ENCODE measurements at places on chromosomes 16 and 17. TPM values are rescaled to one million over a fixed set of nuclear protein-coding genes. Genes with fewer than 3 reads are reported as not detected.
A peak's percentile ranks its signal among the peaks of the same experiment; 100 is the strongest.

The CHRNE gene
- total RNA-seq: 4.9 TPM

The SRCIN1 gene
- total RNA-seq: 2.7 TPM

The TNP2 gene
- not detected for total RNA-seq

The KCNJ18 gene
- total RNA-seq: not detected

The HBA1 gene
- 159 TPM for total RNA-seq

The RNF135 gene
- total RNA-seq: 38.5 TPM

The PRRT2 gene
- 0.94 TPM for total RNA-seq

The PRAC1 gene
- total RNA-seq: not detected

The MT1F gene
- 14.8 TPM for total RNA-seq

The MSLN gene
- 55.5 TPM for total RNA-seq

DNA sequence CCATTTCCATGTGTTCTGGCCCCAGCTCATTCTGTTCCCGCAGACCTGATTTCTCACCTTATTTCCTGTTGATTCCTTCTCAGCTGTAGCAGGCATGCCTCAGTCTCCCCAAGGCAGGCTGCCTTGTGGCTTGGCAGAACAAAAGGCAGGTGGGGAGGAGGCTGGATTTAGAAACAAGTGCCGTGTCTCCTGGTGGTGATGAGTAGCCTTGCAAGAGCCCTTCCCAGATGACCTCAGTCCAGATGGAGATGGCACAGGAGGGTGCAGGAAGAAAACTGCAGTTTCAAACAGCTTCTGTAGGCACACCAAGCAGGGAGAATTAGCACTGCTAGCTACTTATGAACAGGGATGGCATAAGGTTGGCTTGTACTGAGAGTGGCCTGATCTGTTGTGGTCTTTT, 64.6 kb downstream of the ARHGAP44 start:
- DNase-seq: no peak
- H3K27ac ChIP-seq: no peak overlapping the region
- no peaks in the 10 kb centered on the region for H3K36me3 ChIP-seq
- H3K27me3 ChIP-seq: no peaks in the 10 kb centered on the region
- no peak overlapping the region for H3K4me3 ChIP-seq

DNA sequence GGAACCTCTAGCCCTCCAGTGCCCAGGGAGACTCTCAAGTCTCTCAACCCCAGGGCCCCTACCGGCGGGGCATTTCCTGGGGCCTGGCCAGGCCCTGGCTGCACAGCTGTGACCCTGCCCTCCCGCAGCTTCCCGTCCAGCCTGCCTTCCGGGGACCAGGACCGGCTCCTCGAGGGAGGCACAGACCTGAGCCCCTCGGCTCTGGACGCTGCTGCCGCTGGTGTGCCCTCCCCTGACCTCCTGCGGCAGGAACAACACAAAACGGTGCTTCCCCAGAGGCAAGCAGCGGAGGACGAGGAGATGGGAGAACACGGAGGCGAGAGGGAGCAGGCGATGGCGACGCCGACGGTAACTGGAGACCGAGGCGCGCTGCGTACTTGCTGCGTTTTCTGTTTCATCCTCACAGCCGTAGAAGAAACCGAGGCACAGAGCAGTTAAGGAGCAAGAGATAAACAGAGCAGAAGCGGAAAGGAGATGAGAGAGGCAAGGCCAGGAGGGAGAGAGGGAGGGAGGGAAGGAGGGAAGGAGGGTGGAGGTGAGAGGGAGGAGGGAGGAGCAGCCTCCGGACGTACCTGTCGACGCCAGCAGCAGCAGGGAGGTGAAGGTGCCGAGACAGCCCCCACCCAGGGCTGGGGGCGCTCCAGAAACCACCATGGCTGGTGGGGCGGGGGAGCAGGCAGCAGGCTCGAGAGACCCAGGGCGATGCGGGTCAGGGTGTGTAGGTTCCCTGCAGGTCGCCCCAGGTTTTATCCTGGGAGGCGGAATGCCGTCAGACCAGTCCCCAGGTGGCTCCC, at the start of gene PRSS22:
Gene PRSS22, minus strand, starts transcription at position 720 of the 794 bp plus-strand sequence. Its CDS starts 66 bp downstream, at position 654.
- H3K4me1 ChIP-seq: peaks cover 5% of the 10 kb centered on the region
- peak within 1 kb of the TSS; percentile 43 for H3K4me3 ChIP-seq
- peaks cover 58% of the 10 kb centered on the region for H3K27me3 ChIP-seq
- DNase-seq: peak; percentile 86
- H3K27ac ChIP-seq: peak within 1 kb of the TSS; percentile 67
- peaks cover 5% of the 10 kb centered on the region for H3K36me3 ChIP-seq

DNA sequence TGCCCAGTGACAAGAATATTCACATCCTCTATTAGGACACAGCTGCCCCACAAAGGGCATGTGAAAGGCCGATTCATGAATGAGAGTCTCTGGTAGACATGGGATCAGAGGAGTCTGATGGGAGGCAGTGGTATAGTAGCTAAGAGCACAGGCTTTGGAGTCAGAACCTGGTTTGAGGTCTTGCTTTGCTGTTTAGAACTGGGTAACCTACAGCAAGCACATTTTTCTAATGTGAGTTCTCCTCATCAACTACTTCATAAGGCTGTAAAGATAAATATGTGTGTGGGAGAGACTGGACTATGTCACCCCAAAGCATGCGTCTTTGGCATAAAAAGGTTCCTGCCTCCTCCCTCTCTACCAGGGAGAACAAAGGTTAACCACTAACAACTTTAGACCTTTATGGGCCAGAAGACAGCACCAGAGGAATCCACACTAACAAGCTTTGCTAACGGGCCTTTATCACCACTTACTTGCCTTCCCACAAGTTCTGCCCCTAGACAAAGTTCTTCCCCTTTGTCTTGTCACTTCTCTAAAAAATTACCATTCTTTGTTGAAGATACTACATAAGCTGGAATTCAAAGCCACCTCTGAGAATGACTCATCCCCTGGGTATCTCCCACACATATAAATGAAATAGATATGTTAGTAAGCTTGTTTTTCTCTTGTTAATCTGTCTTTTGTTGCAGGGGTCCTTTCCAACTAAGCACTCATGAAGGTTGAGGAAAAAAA, 21.1 kb downstream of the CDR2 start:
- H3K4me1 ChIP-seq: peaks cover 36% of the 10 kb centered on the region
- no peaks in the 10 kb centered on the region for H3K36me3 ChIP-seq
- no peaks in the 10 kb centered on the region for H3K27me3 ChIP-seq
- H3K27ac ChIP-seq: peak overlapping the region; percentile 74
- H3K4me3 ChIP-seq: no peak overlapping the region

- no peak overlapping the region for H3K27ac ChIP-seq
- H3K27me3 ChIP-seq: no peaks in the 10 kb centered on the region
- H3K36me3 ChIP-seq: no peaks in the 10 kb centered on the region
- no peak for DNase-seq
These were observed 17.5 kb downstream of the ZNF750 start for GRCh38 chr17:82822281-82822680.

- no peak overlapping the region for H3K27ac ChIP-seq
- H3K36me3 ChIP-seq: no peaks in the 10 kb centered on the region
- H3K4me3 ChIP-seq: no peak overlapping the region
- DNase-seq: no peak
- H3K27me3 ChIP-seq: no peaks in the 10 kb centered on the region
- no peaks in the 10 kb centered on the region for H3K4me1 ChIP-seq
These were observed 146.1 kb downstream of the RAB11FIP4 start for GRCh38 chr17:31537565-31538011.

DNA sequence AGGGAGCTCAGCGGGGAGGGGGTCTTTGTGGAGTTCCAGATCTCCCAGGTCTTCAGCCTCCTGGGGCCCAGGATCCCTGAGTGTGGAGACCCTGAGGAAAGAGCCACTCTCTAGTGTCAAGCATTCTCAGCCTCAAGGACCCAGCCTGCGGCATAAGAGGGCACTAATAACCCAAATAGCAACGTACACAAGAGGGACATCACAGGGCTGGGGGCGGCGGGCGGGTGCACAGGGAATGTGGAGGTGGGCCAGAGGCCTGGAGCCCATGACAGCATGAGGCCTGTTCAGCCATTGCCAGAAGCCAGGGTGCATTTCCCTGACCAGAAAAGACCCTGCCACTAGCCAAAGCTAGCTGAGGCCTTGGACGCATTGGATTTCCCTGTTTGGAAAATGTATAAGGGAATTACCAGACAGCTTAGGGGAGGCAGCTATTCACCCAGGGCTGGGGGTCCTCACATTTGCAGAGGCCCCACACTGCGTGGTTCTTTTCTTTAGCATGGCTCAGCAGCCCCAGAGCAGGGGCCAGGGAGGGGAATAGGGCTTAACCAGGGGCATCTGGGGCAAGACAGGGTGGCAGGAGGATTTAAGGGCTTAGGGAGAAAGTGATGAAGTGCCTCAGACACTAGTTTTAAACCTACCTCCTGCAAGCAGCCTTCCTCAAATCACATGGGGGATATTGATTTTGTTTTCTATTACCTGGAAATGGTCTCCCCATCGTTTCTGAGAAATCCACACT, 13.5 kb upstream of the ALOX15B start:
- H3K27ac ChIP-seq: no peak overlapping the region
- no peak overlapping the region for H3K4me3 ChIP-seq
- peaks cover 27% of the 10 kb centered on the region for H3K27me3 ChIP-seq

- DNase-seq: no peak
- H3K4me1 ChIP-seq: peaks cover 14% of the 10 kb centered on the region
- H3K27me3 ChIP-seq: no peaks in the 10 kb centered on the region
- H3K4me3 ChIP-seq: no peak overlapping the region
- peak overlapping the region; percentile 27 for H3K27ac ChIP-seq
These were observed 8.7 kb downstream of the POLR2C start for GRCh38 chr16:57471209-57471608.

GRCh38 chr17:42118545-42118944, 2.6 kb downstream of the KAT2A start:
- H3K36me3 ChIP-seq: peaks cover 36% of the 10 kb centered on the region
- no peak overlapping the region for H3K27ac ChIP-seq
- no peaks in the 10 kb centered on the region for H3K27me3 ChIP-seq
- H3K4me3 ChIP-seq: no peak overlapping the region
- H3K4me1 ChIP-seq: peaks cover 37% of the 10 kb centered on the region

- H3K4me1 ChIP-seq: no peaks in the 10 kb centered on the region
- H3K36me3 ChIP-seq: no peaks in the 10 kb centered on the region
- H3K4me3 ChIP-seq: no peak overlapping the region
- no peak for DNase-seq
These were observed 3.4 kb downstream of the ANKRD40CL start for GRCh38 chr17:50763716-50764475.

DNA sequence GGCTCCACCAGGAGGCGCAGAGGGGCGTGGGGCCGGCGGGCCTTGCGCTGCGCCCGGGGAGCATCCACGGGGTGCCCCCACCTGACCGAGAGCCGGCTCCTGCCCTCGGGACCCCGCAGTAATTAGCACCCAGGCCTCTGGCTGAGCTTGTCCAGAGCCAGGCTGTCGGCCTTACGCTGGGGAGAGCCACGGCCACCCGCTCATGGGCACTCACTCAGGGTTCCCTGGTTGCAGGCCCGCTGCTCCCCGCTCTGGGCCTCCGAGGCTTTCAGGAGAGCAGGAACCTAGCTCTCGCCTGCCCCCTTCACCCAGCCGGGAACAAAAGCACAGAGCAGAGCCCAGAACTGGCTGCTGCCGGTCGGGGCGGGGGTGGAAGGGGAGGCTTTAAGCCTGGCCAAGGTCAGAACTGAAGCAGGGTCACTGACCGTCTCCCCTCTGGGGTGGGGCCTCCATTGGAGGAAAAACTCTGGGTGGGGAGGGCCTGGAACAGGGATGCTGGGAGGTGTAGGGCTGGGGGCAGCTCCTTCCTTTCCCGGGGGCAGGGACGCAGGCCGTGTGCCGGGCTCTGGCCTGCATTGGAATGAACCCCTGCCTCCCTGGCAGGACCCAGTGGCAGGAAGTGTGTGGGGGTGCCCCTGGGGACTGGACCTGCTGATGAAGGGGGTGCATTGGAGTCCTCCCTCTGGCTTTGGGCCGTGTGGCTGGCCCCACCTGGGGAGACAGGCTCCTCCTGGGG, 12.3 kb downstream of the GLIS2 start:
- H3K27me3 ChIP-seq: no peaks in the 10 kb centered on the region
- H3K36me3 ChIP-seq: no peaks in the 10 kb centered on the region
- DNase-seq: no peak

- DNase-seq: no peak
- H3K4me1 ChIP-seq: peaks cover 45% of the 10 kb centered on the region
- H3K36me3 ChIP-seq: no peaks in the 10 kb centered on the region
- H3K27ac ChIP-seq: no peak overlapping the region
- no peak overlapping the region for H3K4me3 ChIP-seq
These were observed 2.3 kb upstream of the CBX4 start for GRCh38 chr17:79841369-79842135.

- no peak for DNase-seq
- no peak overlapping the region for H3K4me3 ChIP-seq
- H3K4me1 ChIP-seq: no peaks in the 10 kb centered on the region
- no peaks in the 10 kb centered on the region for H3K36me3 ChIP-seq
These were observed 474.8 kb downstream of the KCNJ2 start for GRCh38 chr17:70644096-70644495.

- H3K27ac ChIP-seq: no peak overlapping the region
- H3K27me3 ChIP-seq: no peaks in the 10 kb centered on the region
- no peaks in the 10 kb centered on the region for H3K36me3 ChIP-seq
- no peaks in the 10 kb centered on the region for H3K4me1 ChIP-seq
- no peak overlapping the region for H3K4me3 ChIP-seq
- DNase-seq: no peak
These were observed 63.9 kb downstream of the NETO2 start for GRCh38 chr16:47079860-47080259.

DNA sequence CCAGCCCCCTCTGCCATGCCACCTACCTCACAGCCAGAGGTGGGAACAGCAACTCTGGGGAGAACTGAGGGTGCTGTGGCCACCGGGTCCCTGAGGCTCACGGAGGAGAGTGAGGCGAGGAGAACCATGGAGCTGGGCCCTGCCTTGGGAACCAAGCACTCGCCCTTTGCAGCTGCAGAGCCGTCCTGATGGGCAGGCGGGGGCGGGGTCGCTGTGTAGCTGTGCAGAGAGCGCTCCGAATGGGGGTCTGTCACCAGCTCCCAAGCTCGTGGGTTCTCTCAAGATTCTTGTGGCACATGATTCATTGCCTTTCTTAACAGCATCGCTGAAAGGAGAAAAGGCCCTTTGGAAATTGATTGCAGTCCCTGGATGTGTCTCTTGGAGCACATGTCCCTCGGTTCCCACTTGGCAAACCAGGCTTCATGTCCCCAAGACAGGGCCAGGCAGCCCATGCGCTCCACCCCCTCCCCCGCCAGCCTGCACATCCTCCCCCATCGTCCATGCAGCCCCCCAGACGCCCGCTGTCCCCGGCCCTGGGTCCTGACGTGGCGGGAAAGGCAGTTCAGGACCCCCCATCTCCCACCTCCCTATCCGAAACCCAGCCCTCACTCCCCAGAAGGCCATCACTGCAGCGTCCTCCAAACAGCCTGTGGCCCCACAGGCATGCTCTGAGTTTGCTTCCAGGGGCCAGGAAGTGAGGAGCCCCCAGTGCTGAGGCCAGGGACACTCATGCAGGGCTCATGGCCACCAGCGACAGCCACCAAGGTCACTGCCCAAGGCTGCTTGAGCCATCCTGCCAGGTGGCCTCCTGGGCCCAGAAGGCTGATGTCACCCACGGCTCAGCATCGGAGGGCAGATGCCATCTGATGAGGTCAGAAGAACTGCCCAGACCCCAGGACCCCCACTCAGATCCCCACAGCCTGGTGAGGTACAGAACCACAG, 20.6 kb upstream of the CHMP6 start:
- no peak overlapping the region for H3K27ac ChIP-seq
- H3K36me3 ChIP-seq: no peaks in the 10 kb centered on the region
- no peak overlapping the region for H3K4me3 ChIP-seq
- H3K4me1 ChIP-seq: peaks cover 2% of the 10 kb centered on the region
